ENCODE measurements at places on chromosomes 1 and 21. TPM values are rescaled to one million over a fixed set of nuclear protein-coding genes. Genes with fewer than 3 reads are reported as not detected.

MUTYH gene
- total RNA-seq: 22.0 TPM

CD1D gene
- total RNA-seq: 3.9 TPM

SNIP1 gene
- total RNA-seq: 9.5 TPM

SPOCD1 gene
- total RNA-seq: 4.8 TPM

Data from foreskin keratinocyte (primary cell).